CD4-positive, alpha-beta T cell treated with Interleukin-2 at 100 ng/mL for 4 hours (primary cell): ENCODE measurements at places on chromosomes 5 and 9.

DNA sequence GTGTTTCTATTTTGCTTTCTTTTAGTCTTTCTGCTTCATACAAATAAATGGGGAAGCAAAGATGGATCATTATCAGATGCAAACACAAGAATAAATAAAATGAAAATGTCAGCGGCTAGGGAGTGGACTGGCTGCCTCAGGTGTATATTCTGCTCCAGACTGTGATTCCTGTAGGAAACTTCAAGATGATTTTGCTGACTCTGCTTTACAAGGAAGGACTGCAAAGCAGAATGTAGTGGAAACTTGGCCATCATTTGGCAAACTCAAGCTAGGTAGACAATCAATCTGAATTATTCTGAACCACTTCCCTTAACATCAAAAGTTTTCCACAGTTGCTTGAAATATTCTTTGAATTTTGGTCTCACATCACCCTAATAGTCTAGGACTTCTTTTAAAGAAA, 38.1 kb upstream of the NREP start:
- DNase-seq = no peak

- DNase-seq = no peak
Observed at GRCh38 chr9:126915846-126916543, 1.4 kb downstream of the RALGPS1 start.

DNA sequence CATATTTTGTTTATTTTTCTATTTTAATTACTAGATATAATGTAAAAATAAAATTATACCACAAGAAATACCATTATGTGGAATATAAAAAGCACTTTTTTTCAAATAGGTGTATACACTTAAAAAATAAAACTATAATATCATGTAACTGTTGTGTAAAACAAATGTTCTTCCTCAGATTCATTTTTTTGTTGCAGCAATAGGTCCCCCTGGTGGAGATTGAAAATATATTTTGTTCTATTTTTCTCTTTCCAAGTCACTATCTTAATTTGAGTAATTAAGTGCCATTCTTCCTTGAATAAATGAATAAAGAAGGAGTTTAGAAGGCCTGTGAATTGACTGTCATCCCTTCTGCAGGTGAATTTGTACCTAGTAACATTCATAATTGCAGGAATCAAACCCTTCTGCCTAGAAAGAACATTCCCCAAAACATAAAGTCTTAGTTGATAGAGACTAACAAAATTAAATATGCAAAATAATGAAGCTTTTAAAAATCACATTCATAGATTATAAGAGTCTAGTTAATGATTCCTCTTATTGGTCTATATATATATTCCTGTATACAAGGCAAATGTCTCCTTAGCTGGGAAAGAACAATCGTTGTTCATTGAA, 23.4 kb downstream of the CETN3 start:
- DNase-seq = peak; percentile 5

DNA sequence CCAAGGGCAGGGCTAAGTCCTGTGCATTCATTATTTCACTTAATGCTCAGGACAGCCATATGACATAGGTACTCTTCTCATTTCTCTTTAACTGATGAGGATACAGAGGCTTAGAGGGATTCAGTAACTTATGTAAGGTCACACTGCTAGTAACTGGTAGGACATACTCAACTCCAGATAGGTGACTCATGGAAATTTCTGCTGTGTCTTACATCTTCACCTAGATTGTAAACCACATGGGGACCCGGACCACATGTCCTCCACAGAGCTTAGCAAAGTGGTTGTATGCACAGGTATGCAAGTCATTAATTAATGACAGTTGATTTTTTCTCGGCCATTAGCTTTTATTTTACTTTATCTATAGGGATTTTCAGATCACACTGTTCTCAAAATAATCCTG, 29.3 kb downstream of the SLC1A1 start:
- DNase-seq = no peak

DNA sequence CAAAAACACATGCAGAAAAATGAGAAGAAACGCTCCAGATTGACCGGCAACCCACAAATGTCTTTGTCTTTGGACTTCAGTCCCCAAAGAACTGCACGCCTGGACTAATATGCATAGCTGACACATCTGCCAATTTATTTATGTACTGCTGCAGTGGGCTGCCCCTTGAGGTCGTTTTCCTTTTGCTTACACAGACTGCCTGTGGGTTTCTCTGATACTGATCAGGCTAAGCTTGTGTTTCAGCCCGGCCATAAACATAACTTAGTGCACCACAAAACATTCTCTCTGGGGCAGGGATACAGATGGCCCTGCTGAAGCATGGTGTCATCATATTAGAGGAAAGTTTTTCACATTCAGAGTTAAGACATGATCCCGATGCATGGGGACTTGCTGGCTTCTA, 75.4 kb downstream of the NUDT12 start:
- DNase-seq = no peak

DNA sequence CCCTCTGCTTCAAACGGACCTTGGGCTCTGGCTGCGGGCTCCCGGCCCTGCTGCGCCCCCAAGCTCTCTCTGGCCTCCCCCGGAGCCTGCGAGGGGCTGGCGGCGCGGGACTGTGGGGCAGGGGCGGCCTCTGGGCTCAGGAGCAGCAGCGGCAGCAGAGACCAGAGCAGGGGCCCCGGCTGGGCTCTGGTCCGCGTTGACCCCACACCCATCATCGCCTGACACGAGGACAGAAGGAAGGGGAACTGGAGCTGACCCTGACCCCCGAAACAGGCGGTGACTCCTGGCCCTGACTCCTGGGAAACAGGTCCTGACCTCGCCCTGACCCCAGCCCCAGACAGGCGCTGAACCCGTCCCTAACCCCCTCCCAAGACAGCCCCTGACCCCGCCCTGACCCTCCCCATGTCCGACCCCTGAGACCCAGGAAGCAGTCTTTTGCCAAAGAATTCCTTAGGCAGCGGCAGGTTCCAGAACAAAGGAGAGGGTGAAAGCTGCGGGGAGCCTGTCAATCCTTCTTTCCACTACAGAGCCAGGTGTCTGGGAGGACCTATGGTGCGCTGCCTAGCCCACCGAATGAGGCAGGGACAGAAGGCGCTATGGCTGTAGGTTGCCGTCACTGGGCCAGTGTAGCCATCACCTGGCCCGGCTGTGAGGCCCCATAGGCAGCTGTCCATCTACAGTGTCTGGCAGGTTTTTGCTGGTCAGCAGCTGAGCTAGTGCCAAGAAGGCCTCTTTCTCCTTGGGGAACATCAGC, 74.7 kb upstream of the SPTLC1 start:
- DNase-seq = no peak

DNA sequence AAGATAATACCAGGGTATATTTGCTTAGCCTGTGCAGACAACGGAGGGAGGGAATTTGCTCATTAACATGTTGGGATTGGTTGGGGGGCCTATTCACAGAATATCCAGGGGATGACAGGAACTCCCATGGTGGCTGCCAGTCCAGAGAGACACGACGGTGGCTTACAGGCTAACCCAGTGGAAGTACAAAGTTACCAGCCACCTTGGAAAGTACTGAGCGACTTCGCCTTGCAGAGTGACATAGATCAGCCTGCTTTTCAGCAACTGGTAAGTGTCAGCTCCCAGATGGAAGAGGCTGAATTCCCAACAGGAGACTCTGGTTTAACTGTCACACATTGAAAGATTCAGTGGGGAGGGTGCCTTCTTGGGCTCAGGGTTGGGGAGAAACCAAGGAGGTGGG, 7.9 kb downstream of the ISL1 start:
- no peak for DNase-seq

DNA sequence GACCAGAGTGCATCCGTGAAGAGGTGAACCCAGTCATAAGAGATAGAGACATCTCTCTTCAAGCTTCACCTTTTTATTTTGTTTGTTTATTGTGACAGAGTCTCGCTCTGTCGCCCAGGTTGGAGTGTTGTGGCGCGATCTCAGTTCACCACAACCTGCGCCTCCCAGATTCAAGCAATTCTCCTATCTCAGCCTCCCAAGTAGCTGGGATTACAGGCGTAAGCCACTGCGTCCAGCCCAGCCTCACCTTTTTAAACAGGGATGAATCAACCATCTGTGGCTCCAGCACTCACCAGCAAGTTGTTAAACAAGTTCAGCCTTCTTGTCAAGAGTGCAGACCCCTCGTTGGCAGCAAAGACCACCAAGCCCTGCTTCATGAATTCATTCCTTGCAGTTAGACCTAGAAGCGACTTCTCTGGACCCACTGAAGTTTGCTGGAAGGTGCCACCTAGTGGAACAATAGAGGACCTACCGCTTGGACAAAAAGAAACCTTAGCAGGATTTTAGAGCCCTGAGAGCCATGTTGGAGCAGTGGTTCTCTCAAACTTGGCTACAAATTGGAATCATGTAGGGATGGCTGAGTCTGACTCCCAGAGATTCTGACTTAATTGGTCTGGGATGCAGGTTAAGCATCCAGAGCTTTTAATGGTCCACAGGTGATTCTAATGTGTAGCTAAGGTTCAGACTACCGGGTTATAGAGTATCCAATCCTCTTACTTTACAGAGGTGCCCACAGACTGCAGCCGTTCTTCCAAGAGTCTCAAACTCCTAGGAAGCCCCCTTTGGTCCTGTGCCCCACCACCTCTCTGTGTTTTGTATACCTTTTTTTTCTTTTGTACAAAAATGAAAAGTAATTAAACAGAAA, 10.5 kb upstream of the GALNT10 start:
- DNase-seq = peak; percentile 67

- no peak for DNase-seq
Observed at GRCh38 chr9:14989811-14990210, 79.6 kb upstream of the FREM1 start.

DNA sequence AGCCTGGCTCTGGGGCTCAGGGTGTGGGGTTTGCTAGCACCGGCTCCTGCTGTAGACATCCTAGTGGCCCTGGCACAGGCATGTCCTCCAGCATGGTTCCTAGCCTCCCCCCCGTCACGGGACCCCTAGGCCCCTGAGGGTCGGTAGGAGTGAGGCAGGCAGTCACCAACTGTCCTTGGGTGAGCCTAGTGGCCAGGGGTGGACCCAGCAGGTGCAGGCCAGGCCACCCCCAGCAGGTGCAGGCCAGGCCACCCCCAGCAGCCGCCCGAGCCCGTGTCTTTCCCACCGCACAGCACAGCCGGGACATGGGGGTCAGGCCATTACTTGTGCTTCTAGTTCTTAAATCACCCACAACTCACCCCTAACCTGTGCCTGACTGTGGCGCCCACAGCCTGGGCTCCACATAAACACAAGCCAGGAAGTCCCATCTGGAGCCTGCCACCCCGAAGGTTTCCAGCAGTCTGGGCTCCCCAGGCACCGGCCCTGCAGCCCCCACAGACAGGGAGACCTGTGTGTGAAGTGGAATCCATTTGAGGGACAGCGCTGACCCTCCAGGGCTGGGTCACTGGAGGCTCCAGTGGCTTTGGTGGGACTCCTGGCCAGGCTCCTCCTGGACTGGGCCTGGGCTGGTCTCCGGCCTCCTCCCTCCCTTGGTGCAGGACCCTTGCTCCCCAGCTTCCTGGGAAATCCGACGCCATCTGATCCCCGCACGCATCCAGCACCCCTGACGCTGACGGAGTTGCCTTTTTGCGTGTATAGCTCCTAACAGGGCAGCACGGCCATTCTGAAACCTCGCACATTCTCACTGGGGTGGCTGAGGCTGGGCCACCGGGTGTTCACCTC, 114.1 kb upstream of the LPCAT1 start:
- DNase-seq = no peak

GRCh38 chr9:138007918-138008841, 130.6 kb downstream of the CACNA1B start:
- no peak for DNase-seq

GRCh38 chr9:12775679-12776512, 1.1 kb downstream of the LURAP1L start:
- DNase-seq = no peak

GRCh38 chr5:139513852-139514485, 31.4 kb upstream of the STING1 start:
- DNase-seq = no peak

DNA sequence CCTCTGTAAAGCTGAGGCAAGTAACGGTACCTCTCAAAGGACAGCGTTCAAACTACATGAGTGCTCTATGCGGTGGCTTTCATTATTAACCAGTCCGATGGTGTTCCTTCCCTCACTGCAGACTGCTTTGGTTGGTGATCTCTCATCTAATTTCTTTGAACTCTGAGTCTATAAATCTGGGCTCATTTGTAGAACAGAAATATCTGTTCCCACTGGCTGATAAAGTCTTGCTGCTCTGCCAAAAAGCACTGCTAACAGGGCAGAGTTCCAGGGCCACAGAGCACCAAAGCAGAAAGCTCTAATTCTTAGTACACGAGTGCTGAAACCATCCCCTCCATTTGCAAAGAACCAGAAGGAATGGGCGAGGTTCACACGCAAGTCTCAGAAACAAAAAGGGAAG, 81.9 kb downstream of the MED27 start:
- no peak for DNase-seq

DNA sequence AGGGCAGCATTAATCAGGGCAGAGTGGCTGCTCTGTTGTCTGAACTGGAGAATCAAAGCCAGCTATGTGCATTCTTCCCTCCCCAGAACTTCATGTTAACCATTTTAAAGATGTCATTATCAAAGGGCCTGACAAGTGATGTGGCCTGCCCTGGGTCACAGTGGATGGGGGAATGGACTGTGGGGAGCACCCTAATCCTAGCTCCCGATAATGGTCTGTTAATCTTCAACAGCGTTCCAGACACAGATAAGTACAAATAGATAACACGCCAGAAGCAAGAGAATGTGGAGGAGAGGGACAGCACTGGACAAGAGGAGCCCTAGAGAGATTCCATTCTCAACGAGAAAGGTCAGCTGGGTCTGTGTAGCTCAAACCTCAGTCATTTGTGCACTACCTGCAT, 77.5 kb downstream of the DPYSL3 start:
- no peak for DNase-seq

GRCh38 chr5:57174128-57174889, 450 bp downstream of the GPBP1 start:
- DNase-seq = no peak

DNA sequence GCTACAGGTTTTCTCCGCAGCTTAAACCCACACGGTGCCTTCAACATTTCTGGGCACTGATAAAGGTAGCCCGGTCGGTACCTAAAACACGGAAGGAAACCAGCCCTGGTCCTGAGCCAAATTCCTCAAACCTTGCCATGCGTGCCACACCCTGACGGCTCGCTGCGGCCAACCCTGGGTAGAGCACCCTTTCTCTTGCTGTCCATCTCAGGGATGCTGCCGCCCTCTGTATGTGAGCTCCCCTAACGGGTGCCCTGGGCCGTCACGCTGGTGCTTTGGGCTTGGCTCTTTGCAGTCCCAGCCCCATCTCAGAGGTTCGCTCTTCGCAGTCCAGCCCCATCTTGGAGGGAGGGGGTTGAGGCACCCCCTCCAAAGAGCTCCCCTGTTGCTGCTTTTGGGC, 43.9 kb downstream of the PNPLA7 start:
- DNase-seq = no peak

DNA sequence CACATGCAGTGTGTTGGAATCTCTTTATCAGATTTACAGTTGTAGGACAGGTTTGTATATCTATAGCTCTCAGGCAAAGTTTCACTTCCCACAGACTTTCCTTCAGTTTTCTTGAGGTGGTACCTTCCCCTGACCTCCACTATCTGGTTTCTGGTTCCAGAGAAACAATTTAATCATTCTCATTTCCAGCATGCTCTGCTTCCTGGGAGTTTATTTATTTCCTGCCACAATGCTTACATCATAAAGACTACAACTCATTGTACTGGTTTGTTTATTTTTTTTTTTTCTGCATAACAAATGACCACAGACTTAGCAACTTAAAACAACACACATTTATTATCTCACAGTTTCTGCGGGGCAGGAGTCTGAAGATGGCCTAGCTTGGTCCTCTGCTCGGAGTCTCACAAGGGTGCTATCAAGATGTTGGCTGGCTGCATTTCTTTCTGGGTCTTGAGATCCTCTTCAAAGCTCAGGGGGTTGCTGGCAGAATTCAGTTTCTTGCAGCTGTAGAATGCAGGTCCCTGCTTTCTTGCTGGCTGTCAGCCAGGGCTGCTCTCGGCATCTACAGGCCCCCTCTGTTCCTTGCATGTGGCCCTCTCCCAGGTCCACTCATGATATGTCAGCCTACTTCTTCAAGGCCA, 247.7 kb downstream of the ENC1 start:
- DNase-seq = no peak
